ENCODE measurements at places on chromosomes 6 and 20.
A peak's percentile ranks its signal among the peaks of the same experiment; 100 is the strongest.

DNA sequence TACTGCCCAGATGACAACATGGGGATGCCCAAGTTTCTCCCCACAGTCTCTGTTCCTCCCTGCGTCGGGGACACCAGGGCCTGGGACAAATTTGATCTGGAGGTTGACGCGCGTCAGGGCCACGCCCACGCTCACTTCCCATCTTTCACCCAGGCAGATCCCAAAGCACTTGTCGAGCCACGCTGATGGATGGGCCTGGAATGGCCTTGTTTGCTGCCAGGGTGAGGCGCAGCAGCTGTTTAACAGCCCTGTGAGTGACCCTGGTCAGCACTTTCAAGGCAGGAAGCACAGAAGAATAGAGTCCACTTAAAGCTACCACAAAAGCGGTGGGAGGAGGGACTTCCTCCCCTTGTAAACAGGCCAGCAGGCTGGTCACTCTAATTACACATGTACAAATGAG is 324.7 kb upstream of the JARID2 start:
- DNase-seq: no peak

- DNase-seq: no peak
Observed at GRCh38 chr6:85459224-85459901, 9.5 kb downstream of the NT5E start.

- DNase-seq: no peak
Observed at GRCh38 chr20:58515233-58516212, at the start of gene APCDD1L. Gene APCDD1L (minus strand): TSS chr20:58515399. CDS start chr20:58514707, 692 bp downstream.

GRCh38 chr20:33438481-33438880 is 5.1 kb downstream of the SNTA1 start:
- no peak for DNase-seq

DNA sequence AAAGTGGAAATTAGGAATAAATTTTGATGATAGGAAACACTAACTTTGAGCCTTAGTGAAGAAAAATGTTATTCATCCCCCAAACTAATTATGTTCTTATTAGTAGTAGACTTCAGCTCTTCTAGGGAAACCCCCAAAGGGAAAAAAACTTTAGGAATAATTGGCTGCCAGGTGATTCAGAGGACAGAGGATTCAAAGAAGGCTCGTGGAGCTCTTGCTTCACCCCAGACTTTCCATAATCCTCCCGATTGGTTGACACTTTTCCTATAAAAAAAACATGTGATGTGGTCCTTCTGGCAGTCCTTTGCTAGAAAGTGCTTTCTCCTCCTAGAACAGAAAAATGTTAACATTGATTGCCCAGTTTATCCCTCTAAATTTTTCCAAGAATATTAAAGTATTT is 5.6 kb upstream of the CCDC170 start:
- DNase-seq: no peak

DNA sequence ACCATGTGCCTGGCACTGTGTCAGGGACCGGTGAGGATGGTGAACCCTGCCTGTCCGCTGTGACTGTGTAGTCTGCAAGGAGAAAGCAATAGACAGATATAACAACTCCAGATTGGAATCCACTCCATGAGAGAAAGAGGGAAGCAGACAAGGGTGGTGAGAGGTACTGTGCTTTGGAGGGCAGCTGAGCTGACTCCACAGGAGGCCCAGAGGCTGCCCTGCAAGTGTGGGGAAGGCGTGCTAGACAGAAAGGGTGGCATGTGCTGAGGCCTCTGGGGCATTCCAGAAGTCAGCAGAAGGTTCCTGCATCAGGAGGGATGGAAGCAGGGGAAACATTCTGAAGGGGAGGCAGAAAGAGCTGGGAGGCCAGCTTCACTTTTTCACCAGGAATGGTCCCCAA is 39.3 kb upstream of the APCDD1L start:
- DNase-seq: no peak

DNA sequence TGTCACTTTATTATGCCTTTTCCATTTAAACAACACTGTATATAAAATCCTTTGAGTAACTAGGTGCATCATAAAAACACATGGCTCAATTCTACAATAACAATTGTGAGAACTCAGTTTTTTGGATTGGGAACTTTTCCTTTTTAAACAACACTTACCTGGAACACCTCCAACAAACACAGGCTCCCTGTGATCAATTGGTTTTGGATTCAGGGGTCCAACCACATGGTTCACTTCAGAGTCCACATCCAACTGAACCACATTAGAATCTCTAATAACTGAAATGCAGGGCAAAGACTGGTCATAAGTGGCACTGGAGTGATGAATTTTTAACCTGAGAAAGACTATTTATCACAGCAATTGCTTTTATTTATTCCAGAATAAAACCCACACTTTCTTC is 26.5 kb downstream of the FAM229B start:
- no peak for DNase-seq

DNA sequence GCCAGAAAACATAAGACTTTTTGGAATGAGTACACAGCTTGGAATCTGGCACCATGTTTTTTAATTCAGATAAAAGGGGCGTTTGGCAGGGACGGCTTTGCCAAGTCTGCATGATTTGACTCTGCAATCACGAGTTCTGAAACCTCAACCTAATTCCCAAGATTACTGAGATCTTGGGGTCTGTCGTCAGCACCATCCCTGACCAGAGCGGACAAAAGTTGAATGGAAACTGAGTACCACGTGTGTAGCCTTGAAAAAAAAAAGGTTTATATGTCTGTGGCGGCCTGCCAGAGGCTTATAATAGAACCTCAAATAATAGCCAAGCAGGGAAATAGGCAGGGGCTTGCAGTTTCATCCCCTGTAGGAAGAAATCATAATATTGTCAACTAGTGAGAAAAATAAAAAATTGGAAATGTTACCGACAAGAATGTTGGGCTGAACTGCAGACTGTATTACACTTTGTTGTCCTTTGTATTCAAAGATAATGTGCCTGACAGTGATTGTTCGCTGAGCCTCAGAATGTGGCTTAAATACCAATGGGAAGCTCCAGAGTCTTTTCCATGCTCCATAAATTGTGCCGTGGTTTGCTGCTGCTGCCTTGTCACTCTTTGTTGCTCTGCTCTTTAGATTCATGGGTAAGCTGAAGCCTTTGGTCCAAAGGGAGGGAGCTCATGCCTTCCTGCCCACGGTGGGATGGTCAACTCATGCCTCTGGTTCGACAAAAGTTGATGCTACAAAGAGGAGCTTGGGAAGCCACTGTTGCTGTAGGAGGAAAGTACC is 118.8 kb upstream of the ARID1B start:
- no peak for DNase-seq

- DNase-seq: no peak
Observed at GRCh38 chr6:121438869-121439268, 3.4 kb downstream of the GJA1 start.

GRCh38 chr20:2815242-2815900 is 584 bp downstream of the C20orf141 start:
- DNase-seq: no peak

DNA sequence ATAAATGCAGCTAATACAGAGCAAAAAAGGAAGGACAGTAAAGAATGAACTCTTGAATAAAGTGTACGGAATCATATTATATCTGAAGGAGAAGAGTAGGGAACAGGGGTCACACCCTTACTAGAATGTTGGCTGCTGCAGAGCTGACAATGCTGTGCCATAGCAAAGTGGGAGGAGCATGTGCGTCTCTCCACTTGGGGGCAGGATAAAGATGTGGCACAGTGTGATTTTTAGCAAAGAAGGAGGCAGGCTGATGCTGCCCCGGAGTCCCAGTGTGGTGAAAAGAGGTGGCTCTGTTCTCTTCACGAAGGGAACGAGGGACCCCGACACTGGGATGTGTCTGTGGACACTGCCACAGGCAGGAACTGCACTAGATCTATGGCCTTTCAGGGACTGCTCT is 67.5 kb downstream of the INSM1 start:
- no peak for DNase-seq

- no peak for DNase-seq
Observed at GRCh38 chr6:48766349-48766748, 655.4 kb upstream of the PTCHD4 start.

DNA sequence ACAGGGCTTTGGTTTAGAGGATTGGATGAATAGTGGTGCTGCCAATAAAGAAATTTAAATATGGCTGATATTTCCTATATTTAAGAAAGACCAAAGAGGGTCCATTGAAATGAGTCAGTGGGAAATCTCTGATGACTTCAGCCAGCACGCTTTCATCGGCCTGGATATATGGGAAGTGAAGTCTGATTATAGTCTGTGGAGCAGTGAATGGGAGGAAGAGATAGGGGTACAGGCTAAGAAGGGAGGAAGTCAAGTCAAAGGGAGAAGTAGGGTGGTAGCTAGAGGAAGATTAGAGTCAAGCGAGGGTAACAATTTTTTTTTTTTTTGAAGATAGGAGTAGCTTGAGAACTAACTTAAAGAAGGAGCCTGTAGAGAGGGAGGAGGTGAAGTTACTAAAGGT is 22.7 kb downstream of the SLC16A10 start:
- no peak for DNase-seq

GRCh38 chr6:13375360-13375878 is 47.1 kb upstream of the TBC1D7 start:
- DNase-seq: no peak

DNA sequence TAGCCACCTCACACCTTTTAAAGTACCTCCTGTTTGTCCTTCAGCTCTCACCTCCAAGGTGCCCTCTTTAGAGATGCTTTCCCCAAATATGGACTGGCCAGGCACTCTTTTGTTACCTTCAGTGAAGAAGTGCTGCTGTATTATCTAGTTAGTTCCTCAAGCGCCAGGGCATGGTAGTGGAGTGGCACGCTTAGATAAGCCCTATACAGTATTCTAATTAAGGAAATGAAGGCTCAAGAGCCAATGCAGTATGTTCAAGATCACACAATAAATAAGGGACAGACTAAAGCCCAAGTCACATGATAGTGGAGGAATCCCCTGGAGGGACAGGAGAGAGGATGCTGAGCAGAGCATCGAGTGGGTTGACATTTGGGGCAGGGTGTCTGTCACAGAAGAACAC is 28.5 kb upstream of the GFOD1 start:
- DNase-seq: no peak

GRCh38 chr20:46362921-46363867 is 43.2 kb downstream of the ELMO2 start:
- no peak for DNase-seq

DNA sequence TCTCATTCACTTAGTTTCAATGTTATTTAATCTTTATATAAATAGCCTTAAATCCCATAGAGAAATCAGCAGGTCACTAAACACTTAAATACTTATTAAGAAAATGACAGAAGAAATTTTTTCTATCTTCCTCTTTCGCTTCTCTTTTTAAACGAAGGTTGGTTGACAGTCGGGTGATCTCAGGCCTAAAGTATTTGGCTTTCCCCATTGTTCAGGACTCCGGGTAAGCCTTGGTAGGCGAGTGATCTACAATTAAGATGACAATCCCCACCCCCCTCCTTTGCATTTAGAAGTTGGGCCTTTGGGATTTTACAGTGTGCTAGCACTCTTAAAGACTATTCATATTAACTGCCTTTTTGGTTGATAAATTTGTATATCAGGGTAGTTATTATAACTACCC is 19.7 kb upstream of the UTRN start:
- DNase-seq: peak; percentile 70

- no peak for DNase-seq
Observed at GRCh38 chr6:48036316-48036715, 74.7 kb downstream of the PTCHD4 start.

GRCh38 chr6:144417681-144418080 is 132.5 kb downstream of the UTRN start:
- no peak for DNase-seq

- no peak for DNase-seq
Observed at GRCh38 chr20:33233129-33233774, 2.5 kb upstream of the BPIFA1 start.

GRCh38 chr20:44811150-44811685 is 872 bp upstream of the RIMS4 start:
- DNase-seq: no peak

DNA sequence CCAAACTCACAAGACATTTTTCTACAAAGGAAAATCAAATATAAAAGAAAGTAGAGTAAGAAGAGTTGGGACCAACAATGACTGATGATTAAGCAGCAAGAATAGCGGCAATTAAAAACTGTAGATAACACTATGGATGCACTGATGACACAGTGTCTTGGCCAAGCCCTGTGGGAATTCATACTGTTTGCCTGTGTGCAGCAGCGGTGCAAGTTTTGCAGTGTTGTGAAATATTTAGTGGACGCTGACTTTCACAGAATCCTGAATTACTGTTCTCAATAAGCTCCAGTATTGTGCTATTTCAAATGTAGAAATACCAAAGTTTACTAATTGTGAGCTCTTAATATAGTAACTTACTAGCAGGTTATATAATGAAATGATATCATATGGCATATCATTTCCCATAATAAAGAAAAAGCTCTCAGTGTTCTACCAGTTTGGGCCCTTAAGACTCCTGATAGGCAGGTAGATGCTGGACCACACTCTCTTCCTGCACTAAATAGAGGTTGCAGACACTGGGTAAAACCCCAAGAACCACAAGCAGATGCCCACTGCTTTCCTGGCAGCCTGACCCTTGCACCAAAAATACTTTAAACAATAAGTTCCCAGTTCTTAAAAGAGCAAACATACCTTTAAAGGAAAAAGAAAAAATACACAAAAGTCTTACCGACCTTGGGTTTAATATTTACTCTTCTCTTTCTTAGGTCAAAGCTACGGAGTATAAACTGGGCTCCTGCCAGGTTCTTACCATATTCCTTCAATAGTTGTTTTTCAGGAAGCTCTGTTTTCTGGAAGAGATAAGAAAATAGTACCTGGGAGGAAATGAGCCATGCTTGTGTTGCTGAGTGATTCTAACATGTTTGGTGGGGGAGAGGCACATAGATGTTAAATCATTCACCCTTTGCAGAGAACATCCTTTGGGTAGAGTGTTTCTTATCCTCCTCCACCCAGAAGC is 41.6 kb downstream of the ANKEF1 start:
- DNase-seq: no peak
